Natural killer cell treated with Interleukin-12 subunit alpha and Interleukin-12 subunit beta and Interleukin-15 and Interleukin-18, amount 100 ng/mL, for 72 hours (primary cell): ENCODE measurements at places on chromosomes 16 and 17.
A peak's percentile ranks its signal among the peaks of the same experiment; 100 is the strongest.

DNA sequence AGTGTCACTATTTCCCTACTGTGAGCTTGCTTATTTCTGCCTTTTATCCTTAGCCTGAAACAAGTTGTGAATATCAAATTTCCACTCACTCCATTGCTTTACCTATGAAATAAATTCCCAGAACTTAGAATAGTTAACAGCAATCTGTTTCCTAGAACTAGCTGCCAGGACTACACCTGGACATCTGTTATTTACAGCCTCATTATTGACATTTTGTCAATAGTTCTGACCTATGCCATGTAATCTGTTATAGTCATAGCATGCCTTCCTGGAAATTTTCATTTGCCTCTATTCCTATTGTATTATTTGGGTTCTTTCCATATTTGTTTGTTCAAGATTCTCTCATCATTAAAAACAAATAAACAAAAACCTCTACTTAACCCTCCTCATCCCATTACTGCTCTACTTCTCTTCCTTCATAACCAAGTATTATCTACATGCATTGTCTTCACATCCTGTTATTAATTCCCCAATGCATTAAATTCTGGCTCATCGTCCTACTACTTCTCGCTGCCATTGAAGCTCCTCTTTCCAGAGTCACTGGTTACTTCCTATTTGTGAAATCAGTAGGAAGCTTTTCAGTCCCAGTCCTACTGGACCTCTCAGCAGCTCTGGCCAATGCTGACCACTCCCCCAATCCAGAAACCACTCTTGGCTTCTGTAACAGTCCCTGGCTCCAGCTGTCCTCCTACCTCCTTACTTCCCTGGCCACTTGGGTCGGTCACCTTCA is 55.3 kb downstream of the PIGL start:
- no peak for DNase-seq

- no peak for DNase-seq
These were observed 33.6 kb downstream of the PIGL start for GRCh38 chr17:16250635-16251034.

- peak; percentile 68 for DNase-seq
These were observed at the start of gene CD79B for GRCh38 chr17:63931981-63932561. Gene CD79B, minus strand, starts transcription at chr17:63932331. Its CDS starts 70 bp downstream, at chr17:63932261.

GRCh38 chr16:81140930-81141780 is 45.0 kb upstream of the GCSH start:
- no peak for DNase-seq

GRCh38 chr17:2849327-2849670 is 53.1 kb downstream of the RAP1GAP2 start:
- no peak for DNase-seq

GRCh38 chr17:67041941-67042899 is 2.1 kb upstream of the CACNG1 start:
- no peak for DNase-seq

GRCh38 chr17:51353296-51353695 is 93.0 kb downstream of the UTP18 start:
- DNase-seq: no peak

DNA sequence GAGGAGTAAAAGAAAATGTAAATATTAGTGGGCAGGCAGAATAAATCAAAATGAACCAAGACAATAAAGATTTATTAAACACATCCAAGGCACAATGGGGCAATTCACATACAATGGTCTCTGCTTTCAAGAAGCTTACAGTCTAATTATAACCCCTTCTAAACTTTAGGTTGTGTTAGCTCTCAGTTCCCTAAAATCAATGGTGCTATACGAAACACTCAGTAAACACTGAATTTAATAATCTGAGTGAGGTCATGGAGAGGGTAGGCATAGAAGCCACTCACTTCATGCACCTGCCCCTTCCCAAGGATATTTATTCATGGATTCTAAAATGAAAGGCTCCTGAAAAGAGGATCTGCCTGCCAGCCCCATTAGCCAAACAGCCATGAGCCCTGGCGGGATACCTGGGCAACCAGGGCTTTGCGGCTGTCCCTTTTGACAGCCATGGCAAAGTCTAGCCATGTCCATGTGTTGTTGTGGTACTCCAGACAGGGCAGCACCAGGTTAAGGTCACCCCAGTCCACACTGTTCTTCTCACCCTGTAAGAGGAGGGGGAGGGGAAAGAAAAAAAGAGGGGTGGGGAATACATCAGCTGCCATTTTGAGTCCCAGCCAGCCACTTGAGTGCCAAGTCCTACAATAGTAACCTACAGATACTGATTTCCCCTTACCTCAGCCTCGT is 1.4 kb upstream of the RSKR start:
- DNase-seq: no peak
